ENCODE measurements at places on chromosomes 2 and 18.

- DNase-seq, result peak; percentile 67
These were observed 97.9 kb upstream of the KLHL29 start for GRCh38 chr2:23286758-23287704.

- DNase-seq, result no peak
These were observed 748.7 kb upstream of the CHAC2 start for GRCh38 chr2:53018825-53019425.

DNA sequence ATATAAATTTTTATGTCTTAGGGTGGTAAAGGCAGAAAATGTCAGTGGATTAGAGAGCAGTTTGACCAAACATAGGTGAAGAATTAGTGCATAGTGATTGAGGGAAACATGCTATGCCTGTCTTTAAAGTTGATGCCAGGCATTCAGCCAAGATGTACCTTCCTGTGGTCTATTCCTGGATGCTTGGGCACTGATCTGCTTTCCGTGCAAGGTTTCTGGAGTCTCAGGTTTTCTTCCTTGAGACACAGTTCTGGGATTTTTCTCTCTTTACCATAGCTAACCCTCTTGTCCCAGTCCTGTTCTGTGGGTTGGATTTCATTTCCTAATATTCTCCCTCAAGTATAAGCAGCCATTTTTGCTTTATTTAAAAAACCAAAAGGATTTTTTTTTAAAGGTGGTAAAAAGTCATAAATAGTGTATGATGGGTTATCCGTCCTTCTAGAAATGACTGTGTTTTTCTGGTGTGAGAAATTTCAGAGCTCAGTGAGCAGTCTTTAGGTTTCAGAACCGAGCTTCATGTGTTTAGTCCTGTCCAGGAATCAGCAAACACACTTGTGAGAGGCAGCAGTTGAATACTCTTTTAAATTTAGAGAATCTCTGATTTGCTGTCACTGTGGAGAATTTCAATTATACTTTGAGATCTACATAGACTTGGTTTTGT is 43.0 kb upstream of the CYBRD1 start:
- no peak for DNase-seq

DNA sequence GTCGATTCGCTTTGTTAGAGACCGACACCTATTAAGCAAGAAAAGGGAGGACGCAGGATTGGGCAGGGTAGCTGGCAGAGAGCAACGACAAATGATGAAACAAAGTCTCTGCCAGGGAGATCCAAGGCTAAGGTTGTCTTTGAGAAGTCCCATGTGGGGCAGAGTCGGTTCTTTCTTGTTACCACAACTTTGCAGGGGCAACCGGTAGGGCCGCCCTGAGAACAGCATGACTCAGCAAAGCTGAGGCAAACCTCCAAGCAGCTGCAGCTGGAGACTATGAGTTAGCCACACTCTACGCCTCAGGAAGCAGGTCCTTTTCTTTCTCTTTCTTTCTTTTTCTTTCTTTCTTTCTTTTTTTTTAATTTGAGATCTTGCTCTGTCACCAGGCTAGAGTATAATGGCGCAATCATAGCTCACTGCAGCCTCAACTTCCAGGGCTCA is 452.3 kb upstream of the ID2 start:
- DNase-seq, result peak; percentile 89

DNA sequence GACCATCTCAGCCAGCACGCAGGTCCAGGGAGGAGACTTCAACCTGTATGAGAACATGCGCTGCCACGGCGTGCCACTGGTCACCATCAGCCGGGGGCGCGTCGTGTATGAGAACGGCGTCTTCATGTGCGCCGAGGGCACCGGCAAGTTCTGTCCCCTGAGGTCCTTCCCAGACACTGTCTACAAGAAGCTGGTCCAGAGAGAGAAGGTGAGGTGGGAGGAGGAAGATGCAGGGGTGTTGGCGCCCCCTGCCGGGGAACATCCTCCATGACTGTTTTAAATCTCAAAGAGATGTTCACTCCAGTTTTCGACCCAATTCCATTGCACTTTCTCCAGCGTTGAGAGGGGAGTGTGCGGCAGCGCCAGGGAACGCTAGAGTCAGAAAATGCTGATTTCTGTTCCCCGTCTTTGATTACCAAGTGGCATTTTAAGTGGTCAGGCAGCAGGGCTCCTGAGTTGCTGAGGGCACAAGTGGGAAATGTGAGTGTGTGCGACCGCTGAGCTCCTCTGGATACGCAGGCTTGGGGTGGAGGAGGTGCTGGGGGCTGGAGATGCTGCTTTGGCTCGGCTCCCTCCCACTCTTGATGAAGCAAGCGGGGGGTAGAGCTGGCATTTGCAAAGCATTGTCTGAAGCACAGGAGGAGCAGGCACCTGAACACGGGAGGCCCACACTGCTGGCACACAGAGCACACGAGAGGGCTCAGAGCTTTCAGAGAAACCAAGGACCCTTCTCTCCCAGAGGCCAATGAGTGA is 27.7 kb upstream of the MAPRE3 start:
- DNase-seq, result peak; percentile 95
